ENCODE measurements at places on chromosomes 12 and 14. TPM values are rescaled to one million over a fixed set of nuclear protein-coding genes. Genes with fewer than 3 reads are reported as not detected.
A peak's percentile ranks its signal among the peaks of the same experiment; 100 is the strongest.

GRCh38 chr14:90572441-90573150 lies 175.8 kb downstream of the CALM1 start:
- no peak for DNase-seq

DNA sequence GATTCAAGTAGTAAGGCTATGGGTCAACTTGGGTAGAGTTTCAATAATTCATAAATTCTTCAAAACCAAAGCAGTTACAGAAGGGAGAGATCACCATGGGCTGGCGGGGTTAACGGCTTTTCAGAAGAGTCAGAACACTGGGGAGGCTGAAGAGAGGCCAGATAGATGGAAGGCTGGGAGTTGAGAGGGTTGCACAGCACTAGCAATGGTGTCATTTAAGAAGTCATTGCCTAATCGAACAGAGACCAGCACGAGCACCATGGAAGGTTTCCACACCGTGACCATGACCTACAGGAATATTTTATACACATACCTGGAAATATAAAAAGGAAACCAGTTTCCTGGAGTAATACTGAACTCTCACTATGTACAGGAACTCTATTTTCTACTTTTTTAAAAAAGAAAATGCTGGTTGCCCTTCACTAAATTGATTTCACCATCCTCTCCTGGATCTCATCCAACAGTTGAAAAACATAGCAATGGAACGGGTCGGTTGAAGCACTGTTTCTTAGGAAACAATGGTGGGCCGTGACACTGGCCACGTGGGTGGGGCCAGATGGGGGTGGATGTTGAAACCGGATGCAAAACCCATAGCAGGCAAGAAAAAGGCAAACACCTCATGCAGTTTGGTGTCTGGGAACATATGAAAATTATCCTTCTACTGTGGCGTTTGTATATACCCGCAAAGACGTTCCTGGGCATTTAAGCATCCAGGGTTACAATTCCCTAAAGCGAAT lies 38.0 kb upstream of the RIN3 start:
- DNase-seq, result peak; percentile 60

GRCh38 chr12:40718878-40719372 lies 26.7 kb downstream of the CNTN1 start:
- no peak for DNase-seq

NYNRIN gene
- total RNA-seq, result 3.6 TPM

- DNase-seq, result peak; percentile 4
Measured at GRCh38 chr12:62123721-62124203, 136.4 kb upstream of the USP15 start.

GRCh38 chr14:82122655-82123054 lies 589.0 kb upstream of the SEL1L start:
- no peak for DNase-seq
